ENCODE measurements at places on chromosomes 3 and 15. TPM values are rescaled to one million over a fixed set of nuclear protein-coding genes. Genes with fewer than 3 reads are reported as not detected.

The GREM1 gene
- total RNA-seq: 307 TPM

The XCR1 gene
- under 0.01 TPM for total RNA-seq

The CCDC54 gene
- total RNA-seq: not detected

The ANKUB1 gene
- not detected for total RNA-seq

The GOLGA6B gene
- total RNA-seq: not detected

The PGBD4 gene
- total RNA-seq: 1.8 TPM

The ILDR1 gene
- total RNA-seq: not detected

The DTX3L gene
- 12.1 TPM for total RNA-seq

The XYLB gene
- total RNA-seq: 3.1 TPM

The CLCN2 gene
- 3.3 TPM for total RNA-seq

The SCAANT1 gene
- total RNA-seq: not detected

The RSL24D1 gene
- 106 TPM for total RNA-seq

The UPK1B gene
- total RNA-seq: under 0.01 TPM

The TPRG1 gene
- 0.43 TPM for total RNA-seq

The C3orf85 gene
- not detected for total RNA-seq

The LDHAL6B gene
- not detected for total RNA-seq

The WNT5A gene
- 4.4 TPM for total RNA-seq

The NR2E3 gene
- total RNA-seq: 0.14 TPM

The PPIB gene
- 1,545 TPM for total RNA-seq

The THAP10 gene
- total RNA-seq: 1.0 TPM

The EPHA3 gene
- total RNA-seq: 5.7 TPM

The SERPINI2 gene
- not detected for total RNA-seq

The OCA2 gene
- total RNA-seq: not detected

The MKRN2OS gene
- not detected for total RNA-seq

The SEMA5B gene
- total RNA-seq: not detected

The LIPH gene
- total RNA-seq: not detected

The HYAL3 gene
- 3.7 TPM for total RNA-seq

The UROC1 gene
- not detected for total RNA-seq

The SRGAP3 gene
- total RNA-seq: 6.7 TPM

The DLL4 gene
- 0.46 TPM for total RNA-seq

The MYO1E gene
- total RNA-seq: 85.1 TPM

The ERC2 gene
- not detected for total RNA-seq

The H1-8 gene
- total RNA-seq: not detected

The GNAT1 gene
- total RNA-seq: not detected

The CTDSPL gene
- total RNA-seq: 22.2 TPM

The MESP2 gene
- total RNA-seq: 0.57 TPM

The IQCF5 gene
- not detected for total RNA-seq

The KBTBD13 gene
- not detected for total RNA-seq

The GHSR gene
- not detected for total RNA-seq

The RASGRP1 gene
- total RNA-seq: 0.37 TPM

The CYP1A2 gene
- total RNA-seq: not detected

The NEK10 gene
- 15.8 TPM for total RNA-seq
